ENCODE measurements at places on chromosomes 11 and 22.

GRCh38 chr11:23124249-23124648 lies 264.0 kb upstream of the CCDC179 start:
- DNase-seq: no peak

- peak; percentile 86 for DNase-seq
Measured at GRCh38 chr11:68012843-68013610, 2.9 kb downstream of the ALDH3B1 start.

GRCh38 chr11:67082071-67082791 lies 25.6 kb downstream of the RHOD start:
- no peak for DNase-seq

- no peak for DNase-seq
Measured at GRCh38 chr22:19840059-19840458, 14.6 kb downstream of the GNB1L start.

GRCh38 chr11:61810671-61811175 lies 6.1 kb downstream of the FADS1 start:
- DNase-seq: no peak

DNA sequence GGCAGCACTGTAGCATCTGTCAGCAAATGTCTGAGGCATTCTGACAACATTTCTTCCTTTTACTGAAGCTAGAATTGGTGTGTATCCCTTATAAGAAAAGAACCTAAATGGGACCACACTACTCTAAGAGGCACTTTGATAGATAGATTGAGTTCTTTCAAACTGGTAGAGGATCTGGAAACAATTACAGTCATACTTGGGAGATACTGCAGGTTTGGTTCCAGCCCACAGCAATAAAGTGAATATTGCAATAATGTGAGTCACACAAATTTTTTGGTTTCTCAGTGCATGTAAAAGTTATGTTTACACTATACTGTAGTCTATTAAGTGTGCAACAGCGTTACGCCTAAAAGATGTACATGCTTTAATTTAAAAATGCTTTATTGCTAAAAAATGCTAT lies 96.9 kb downstream of the SBF2 start:
- peak; percentile 16 for DNase-seq

Data from skeletal muscle cell (primary cell).